Adrenal gland (tissue), 19 donors: ENCODE measurements at places on chromosomes 1 and 21. TPM values are rescaled to one million over a fixed set of nuclear protein-coding genes. Genes with fewer than 3 reads are reported as not detected.

Gene RGS16
- total RNA-seq, result 4.4 TPM

Gene CFAP74
- 0.11 TPM for total RNA-seq

Gene TAS1R3
- 0.28 TPM for total RNA-seq

Gene PDZK1IP1
- total RNA-seq, result 3.9 TPM

Gene GPR37L1
- 0.31 TPM for total RNA-seq

Gene REN
- total RNA-seq, result not detected

Gene CYP4A22
- total RNA-seq, result not detected

Gene MYOG
- total RNA-seq, result not detected

Gene LCE6A
- total RNA-seq, result not detected

Gene FHAD1
- total RNA-seq, result 0.09 TPM

Gene KLHDC8A
- 25.4 TPM for total RNA-seq

- H3K27me3 ChIP-seq, result no peaks in the 10 kb centered on the region
- DNase-seq, result no peak
- no peak overlapping the region for H3K27ac ChIP-seq
- H3K36me3 ChIP-seq, result peaks cover 21% of the 10 kb centered on the region
Measured at GRCh38 chr1:236808005-236808404, 12.9 kb downstream of the MTR start.

DNA sequence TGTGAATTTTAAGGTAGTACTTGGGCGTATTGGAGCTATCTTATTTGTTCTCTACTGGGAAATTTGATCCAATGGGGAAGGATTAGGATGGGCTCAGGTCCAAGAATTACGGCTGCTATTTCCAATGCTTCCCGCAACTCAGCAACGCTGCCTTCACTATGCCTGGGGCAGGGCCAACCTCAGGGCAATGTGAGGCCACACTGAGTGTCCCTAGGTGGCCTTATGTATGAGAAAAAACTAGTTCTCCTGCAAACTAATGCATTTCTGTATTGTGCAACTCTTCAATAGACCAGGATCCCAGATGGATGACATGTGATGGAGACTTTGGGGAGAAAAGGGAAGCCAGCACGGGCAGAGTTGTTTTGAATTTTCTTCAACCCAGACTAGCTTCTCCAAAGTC is 168.1 kb downstream of the DUSP10 start:
- DNase-seq, result no peak
- no peaks in the 10 kb centered on the region for H3K4me1 ChIP-seq
- no peaks in the 10 kb centered on the region for H3K36me3 ChIP-seq
- H3K27me3 ChIP-seq, result no peaks in the 10 kb centered on the region
- no peak overlapping the region for H3K4me3 ChIP-seq

GRCh38 chr1:84427250-84428188 is 29.2 kb downstream of the DNASE2B start:
- DNase-seq, result no peak
- no peaks in the 10 kb centered on the region for H3K27me3 ChIP-seq
- no peak overlapping the region for H3K4me3 ChIP-seq
- H3K4me1 ChIP-seq, result no peaks in the 10 kb centered on the region
- no peaks in the 10 kb centered on the region for H3K36me3 ChIP-seq
- H3K27ac ChIP-seq, result no peak overlapping the region

GRCh38 chr1:34715139-34715538 is 39.7 kb upstream of the GJB5 start:
- H3K27ac ChIP-seq, result no peak overlapping the region
- H3K36me3 ChIP-seq, result no peaks in the 10 kb centered on the region
- H3K4me1 ChIP-seq, result peaks cover 5% of the 10 kb centered on the region
- no peaks in the 10 kb centered on the region for H3K27me3 ChIP-seq
- DNase-seq, result no peak
- no peak overlapping the region for H3K4me3 ChIP-seq

GRCh38 chr1:67559222-67559700 is 125.7 kb upstream of the GADD45A start:
- H3K27ac ChIP-seq, result no peak overlapping the region
- H3K27me3 ChIP-seq, result no peaks in the 10 kb centered on the region
- no peaks in the 10 kb centered on the region for H3K36me3 ChIP-seq
- no peak for DNase-seq

DNA sequence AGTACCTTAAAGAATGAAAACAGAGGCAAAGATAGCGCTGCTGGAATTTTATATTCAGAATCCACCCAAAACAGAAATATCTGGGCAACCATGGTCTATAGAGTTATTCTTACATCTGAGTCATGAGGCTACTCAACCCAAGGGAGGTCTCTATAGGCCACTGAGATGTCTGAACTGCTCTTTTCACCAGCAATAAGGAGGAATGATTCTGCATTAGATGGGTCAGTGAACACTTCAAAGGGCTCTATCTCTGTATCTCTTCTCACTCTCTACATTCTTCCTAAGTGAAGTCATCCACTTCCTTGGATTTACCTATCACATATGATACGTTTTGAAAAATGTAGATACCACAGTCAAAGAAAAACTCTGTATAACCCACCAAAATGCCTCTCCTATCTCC is 90.2 kb upstream of the NGF start:
- H3K27me3 ChIP-seq, result no peaks in the 10 kb centered on the region
- no peak overlapping the region for H3K4me3 ChIP-seq
- peaks cover 10% of the 10 kb centered on the region for H3K4me1 ChIP-seq
- H3K27ac ChIP-seq, result no peak overlapping the region

DNA sequence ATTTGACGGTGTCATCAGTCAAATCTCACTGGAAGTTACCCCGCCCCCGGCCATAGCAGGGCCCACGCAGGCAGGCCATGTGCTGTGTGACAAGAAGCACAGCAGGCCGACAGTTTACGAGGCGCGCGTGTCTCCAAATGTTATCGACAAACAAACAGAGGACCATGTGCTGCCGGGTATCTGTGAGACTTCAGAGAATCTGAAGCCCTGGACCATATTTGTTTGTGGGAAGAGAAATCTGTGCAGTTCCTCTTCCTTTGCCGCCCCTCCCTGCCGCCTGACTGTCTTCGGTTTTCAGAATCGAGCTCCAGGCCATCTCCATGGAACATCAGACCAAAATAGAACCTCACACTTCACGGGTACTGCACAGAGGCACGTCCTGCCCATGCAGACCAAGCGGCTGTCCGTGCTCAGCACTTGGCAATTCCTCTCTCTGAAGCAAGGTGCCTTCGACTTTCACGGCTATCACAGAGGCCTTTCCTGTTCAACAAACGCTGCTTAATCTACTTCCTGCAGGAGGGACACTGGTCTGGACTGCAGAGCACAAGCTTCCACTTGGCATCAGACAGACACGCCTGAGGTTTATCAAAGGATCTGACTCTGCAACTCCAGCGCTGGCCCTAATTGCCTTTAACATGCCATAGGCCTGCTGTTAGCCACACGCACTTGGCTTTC is 135.7 kb upstream of the KRTAP19-8 start:
- H3K4me1 ChIP-seq, result no peaks in the 10 kb centered on the region
- H3K4me3 ChIP-seq, result no peak overlapping the region

DNA sequence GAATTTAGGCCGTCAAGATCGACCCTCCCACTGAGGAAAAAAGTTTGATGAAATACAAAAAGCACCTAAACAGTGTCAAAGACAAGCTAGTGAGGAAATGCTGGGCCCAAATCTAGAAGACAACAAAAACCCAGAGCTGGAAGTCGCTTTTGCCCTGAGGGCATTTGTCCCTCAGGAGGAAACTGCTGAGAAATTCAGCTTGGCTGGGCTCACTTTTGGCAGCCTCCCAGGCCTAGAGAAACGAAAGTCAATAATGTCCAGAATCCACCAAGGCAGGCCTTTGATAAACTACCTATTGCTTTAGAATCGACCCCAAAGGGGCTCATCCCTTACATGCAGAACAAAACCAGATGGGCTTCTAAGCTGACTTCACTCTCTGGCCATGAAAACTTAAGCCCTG is 38.9 kb downstream of the SYT2 start:
- DNase-seq, result no peak
- H3K4me3 ChIP-seq, result no peak overlapping the region
- H3K36me3 ChIP-seq, result no peaks in the 10 kb centered on the region
- H3K27me3 ChIP-seq, result no peaks in the 10 kb centered on the region
- no peaks in the 10 kb centered on the region for H3K4me1 ChIP-seq

GRCh38 chr1:201508809-201509208 is 1.9 kb upstream of the CSRP1 start:
- H3K27ac ChIP-seq, result no peak overlapping the region
- H3K36me3 ChIP-seq, result no peaks in the 10 kb centered on the region
- no peak overlapping the region for H3K4me3 ChIP-seq
- no peaks in the 10 kb centered on the region for H3K4me1 ChIP-seq
- no peaks in the 10 kb centered on the region for H3K27me3 ChIP-seq
- no peak for DNase-seq

GRCh38 chr1:81387446-81387845 is 413.3 kb upstream of the ADGRL2 start:
- H3K36me3 ChIP-seq, result no peaks in the 10 kb centered on the region
- DNase-seq, result no peak
- H3K4me1 ChIP-seq, result no peaks in the 10 kb centered on the region
- no peak overlapping the region for H3K27ac ChIP-seq
- H3K27me3 ChIP-seq, result no peaks in the 10 kb centered on the region

- no peak overlapping the region for H3K4me3 ChIP-seq
- H3K27me3 ChIP-seq, result no peaks in the 10 kb centered on the region
Measured at GRCh38 chr21:27320868-27321267, 354.0 kb upstream of the ADAMTS5 start.

DNA sequence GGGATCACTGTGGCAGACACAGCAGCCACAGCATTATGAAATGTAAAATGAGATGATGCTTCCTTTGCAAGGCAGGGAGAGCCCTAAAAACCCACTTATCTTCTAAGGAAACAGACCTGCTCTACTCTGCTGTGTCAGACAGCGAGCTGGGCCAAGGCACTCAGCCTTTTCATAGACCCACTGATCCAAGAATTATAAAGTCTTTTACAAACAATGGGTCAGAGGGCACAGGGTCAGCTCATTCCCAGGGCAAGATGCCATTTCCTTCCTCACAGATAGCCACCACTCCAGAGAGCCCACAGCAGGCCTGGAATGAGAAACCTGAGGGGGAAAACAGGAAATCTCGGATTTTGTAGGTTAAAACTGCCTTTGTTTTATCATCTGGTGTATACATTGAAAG is 42.9 kb downstream of the CASQ2 start:
- DNase-seq, result no peak
- H3K4me1 ChIP-seq, result peaks cover 16% of the 10 kb centered on the region
- H3K27ac ChIP-seq, result no peak overlapping the region
- H3K27me3 ChIP-seq, result no peaks in the 10 kb centered on the region
- H3K4me3 ChIP-seq, result no peak overlapping the region
- no peaks in the 10 kb centered on the region for H3K36me3 ChIP-seq

DNA sequence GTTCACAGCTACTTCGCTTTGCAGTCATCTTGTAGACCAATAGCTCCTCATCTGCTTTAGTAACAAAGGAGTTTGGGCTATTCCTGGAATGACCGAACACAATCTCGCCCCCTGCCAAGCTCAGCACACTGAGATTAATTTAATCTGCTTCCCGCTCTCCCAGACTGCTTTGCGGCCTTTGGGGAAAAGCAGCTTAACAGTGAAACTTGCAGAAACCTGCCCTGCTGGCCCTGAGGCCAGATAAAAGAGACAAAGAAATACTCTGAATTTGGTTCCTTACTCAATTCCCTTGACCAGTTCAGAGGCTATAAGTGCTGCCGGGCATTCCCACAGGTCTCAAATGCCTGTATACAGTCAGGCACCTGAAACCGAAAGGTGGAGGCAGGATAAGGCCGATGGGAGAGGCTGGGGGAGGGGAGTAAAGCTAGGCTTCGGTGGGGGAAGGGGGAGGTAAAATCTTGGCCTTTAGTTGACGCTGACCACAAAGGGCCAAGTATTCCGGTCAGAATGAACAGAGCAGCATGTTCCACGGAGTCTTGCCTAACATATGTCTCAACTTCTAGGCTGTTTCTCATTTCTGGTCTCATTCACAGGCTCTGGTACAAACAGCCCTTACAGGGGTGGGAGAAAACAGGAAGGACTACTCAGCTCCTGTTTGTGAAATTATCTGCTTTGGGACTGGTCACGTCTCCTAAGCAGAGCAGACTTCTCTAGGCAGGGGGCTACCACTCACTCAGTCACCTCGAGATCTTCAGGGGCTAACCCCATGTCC is 17.7 kb upstream of the A3GALT2 start:
- H3K27me3 ChIP-seq, result no peaks in the 10 kb centered on the region
- peak; percentile 50 for DNase-seq
- no peaks in the 10 kb centered on the region for H3K36me3 ChIP-seq
- peak overlapping the region; percentile 97 for H3K27ac ChIP-seq
- peaks cover 100% of the 10 kb centered on the region for H3K4me1 ChIP-seq
